ENCODE measurements at places on chromosomes 16 and 17. TPM values are rescaled to one million over a fixed set of nuclear protein-coding genes. Genes with fewer than 3 reads are reported as not detected.

- peak; percentile 79 for DNase-seq
Observed at GRCh38 chr17:79685121-79685520, 45.6 kb upstream of the ENPP7 start.

- DNase-seq: no peak
Observed at GRCh38 chr17:37729905-37730304, 15.0 kb downstream of the HNF1B start.

HS3ST6 gene
- not detected for total RNA-seq

GRCh38 chr16:84348386-84348888 is 19.9 kb upstream of the ATP2C2 start:
- no peak for DNase-seq

DNA sequence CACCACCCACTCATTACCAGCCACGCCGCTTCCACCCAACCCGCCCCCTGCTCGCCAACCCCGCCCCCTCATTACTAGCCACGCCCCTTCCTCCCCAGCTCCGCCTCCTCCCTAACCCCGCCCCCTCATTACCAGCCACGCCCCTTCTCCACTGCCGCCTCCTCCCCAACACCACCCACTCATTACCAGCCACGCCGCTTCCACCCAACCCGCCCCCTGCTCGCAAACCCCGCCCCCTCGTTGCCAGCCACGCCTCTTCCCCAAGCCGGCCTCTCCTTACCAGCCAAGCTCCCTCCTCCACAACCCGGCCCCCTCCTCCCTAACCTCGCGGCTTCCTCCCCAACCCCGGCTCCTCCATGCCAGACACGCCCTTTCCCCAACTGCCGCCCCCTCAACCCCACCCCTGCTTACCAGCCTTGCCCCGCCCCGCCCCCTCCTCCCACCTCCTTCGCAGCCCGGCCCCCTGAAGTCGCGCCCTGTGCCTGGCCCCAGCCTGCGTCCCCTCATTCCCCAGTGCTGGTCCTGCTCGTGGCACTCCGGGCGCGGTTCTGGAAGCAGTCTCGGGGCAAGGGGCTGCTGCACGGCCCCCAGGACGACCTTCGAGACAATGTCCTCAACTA is 7.3 kb downstream of the SLC22A31 start:
- peak; percentile 93 for DNase-seq

- DNase-seq: no peak
Observed at GRCh38 chr16:67021321-67021720, 7.6 kb upstream of the CBFB start.

DNA sequence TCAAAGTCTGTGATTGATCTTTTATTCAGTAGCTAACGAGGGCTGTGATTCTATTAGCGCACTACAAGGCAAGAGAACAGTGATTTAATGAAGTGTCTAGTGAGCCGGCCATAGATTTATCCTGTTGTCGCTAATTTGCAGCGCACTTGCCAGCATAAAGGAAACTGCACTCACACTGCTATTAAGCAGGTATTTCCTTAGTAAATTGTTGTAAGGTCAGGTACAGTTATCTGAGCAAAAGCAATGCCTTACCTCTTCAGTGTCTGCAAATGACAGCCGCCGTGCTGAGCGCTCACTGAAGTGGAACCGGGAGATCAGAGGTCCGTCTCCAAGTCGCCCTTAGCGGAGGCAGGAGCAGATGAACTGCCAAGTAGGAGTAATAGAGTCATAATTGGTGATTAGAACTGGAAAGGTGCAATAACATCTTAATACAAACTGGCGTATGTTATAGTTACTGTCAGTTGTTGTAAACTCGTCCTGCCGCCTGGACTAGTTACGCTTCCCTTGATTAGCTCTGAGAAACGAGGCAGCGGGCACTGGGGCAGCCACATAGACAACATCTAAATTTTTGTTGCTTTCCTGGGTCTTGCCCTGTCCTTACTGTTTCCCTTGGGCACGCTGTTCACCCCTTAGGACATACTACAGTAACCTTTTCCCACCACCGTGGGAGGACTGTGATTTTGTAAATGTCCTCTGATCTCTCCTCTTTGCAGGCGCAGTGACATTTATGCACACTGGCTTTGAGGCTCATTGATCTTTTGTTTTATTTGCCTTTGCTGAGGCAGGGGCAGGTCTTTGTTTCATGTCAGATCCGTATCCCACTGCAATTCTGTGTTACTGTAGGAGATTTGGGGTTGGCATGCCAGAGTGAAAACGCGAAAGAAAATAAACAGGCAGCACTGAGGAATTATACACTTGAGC is 363.1 kb downstream of the WWOX start:
- no peak for DNase-seq

DNA sequence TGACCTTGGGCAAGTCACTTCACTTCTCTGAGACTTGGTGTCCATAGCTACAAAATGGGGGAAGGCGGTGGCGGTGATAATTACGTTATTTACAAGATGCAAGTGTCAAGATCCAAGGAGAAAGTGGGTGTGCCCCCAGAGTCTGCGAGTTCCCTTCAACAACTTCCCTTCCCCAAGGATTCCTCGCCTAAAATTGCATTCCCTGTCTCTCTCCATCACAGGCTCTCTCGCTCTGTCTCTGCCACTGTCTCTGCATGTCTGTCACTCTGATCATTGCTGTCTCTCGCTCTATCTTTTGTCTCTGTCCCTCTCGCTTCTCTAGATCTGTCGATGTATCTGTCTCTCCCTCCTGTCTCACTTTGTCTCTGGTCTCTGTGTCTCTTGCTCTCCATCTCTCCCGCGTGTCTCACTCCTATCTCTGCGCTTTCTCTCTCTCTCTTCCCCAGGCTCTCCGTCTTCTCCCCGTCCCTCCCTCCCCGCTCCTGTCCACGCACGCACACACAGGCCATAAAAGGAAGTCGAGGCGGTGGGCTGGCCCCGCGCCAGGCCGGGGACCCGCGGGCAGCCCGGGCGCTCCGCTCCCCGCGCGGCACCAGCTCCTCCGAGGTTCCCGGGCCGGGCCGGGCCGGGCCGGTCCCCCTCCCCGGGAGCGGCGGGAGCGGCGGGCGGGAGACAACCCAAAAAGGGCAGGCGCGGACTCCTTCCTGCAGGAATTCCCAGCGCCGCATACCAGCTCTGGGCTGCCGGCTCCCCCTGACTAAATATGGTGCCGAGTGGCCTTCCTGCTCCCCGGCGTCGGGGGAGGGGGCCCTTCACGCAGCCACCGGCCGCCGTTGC is 1.1 kb upstream of the MYH11 start:
- DNase-seq: peak; percentile 95

GRCh38 chr16:15031586-15031985 is 24.3 kb downstream of the NTAN1 start:
- DNase-seq: no peak

CLUH gene
- 36.2 TPM for total RNA-seq

GRCh38 chr16:54935266-54935968 is 4.8 kb downstream of the IRX5 start:
- DNase-seq: peak; percentile 89

GRCh38 chr16:89823087-89823823 is 5.0 kb upstream of the SPIRE2 start:
- no peak for DNase-seq

- no peak for DNase-seq
Observed at GRCh38 chr16:20321671-20322070, 5.6 kb downstream of the GP2 start.

GHDC gene
- 31.8 TPM for total RNA-seq

GRCh38 chr16:55713103-55713502 is 57.3 kb downstream of the SLC6A2 start:
- no peak for DNase-seq

DNA sequence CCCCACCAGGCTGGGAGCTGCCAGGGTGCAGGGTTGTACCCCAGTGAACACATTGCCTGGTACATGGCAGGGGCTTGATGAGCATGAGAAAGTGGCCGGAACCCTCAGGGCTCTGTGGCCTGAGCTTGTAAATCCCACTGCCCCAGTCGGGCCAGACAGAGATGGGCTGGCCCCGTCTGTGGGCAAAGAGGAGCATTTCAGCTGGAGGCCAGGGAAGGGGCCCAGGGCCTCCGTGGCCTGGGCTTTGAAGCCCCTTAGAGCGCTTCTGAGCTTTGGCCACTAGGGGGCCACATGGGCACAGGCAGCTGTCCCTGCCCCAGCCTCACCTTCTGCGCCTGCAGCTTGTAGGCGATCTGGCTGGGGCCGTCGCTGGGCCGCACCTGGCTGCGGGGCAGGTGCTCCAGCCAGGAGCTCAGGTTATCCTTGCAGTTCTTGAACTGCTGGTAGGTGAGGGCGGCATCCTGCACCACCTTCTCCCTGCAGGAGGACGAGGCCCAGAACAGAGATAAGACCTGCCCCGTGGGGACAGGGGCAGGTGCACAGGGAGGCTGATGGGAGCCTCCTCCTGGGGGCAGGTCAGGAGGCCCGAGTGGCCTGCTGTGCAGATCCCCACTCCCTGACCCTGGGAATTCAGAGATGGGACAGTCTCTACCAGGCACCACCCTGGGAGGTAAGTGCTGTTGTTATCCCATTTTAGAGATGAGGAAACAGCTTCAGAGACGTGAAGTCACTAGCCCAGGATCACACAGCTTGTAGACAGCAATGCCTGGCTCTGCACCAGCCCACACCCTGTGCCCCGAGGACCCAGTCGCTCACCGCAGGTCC is 12.8 kb downstream of the EVPL start:
- DNase-seq: peak; percentile 99

TSPAN10 gene
- total RNA-seq: 11.5 TPM

FLCN gene
- total RNA-seq: 104 TPM

GRCh38 chr17:48601539-48602425 is 3.0 kb downstream of the HOXB6 start:
- no peak for DNase-seq

TBC1D3E gene
- not detected for total RNA-seq

Measured in osteoblast (primary cell).